ENCODE measurements at places on chromosomes 4 and X. TPM values are rescaled to one million over a fixed set of nuclear protein-coding genes. Genes with fewer than 3 reads are reported as not detected.

Gene GPR173
- 0.72 TPM for total RNA-seq

Gene EFNB1
- total RNA-seq: 7.0 TPM

Gene CNKSR2
- total RNA-seq: 6.0 TPM

Gene CXCL8
- total RNA-seq: 26.7 TPM

Gene RASGEF1B
- total RNA-seq: 1.1 TPM

Gene TBC1D9
- 12.9 TPM for total RNA-seq

All from H4 (cell line).